ENCODE measurements at places on chromosomes 12 and 14.

DNA sequence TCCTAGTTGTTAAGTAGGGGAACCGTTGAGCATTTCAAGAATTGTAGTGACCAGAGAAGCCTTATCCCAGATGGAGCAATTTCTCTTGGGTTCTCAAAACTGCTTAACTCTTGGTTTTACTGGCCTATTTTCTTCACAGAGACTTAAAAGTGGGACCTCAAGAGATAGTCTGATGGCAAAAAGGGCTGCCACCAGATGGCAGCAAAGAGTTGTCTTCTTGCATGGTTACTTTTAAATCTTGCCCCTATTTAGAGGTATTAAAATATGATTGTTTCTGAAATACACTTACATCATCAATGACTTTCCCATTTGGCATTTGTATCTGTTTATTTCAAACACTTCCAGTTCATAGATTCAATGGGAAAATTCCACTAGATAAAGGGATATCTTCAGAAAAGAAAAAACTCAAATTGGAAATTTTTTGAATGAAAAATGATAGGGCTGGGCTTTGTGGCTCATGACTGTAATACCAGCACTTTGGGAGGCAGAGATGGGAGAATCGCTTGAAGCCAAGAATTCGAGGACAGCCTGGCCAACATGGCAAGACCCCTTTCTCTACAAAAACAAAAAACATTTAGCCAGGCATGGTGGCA lies 69.9 kb upstream of the CNTN1 start:
- peak; percentile 9 for DNase-seq

GRCh38 chr14:85947461-85948139 lies 417.7 kb downstream of the FLRT2 start:
- no peak for DNase-seq

DNA sequence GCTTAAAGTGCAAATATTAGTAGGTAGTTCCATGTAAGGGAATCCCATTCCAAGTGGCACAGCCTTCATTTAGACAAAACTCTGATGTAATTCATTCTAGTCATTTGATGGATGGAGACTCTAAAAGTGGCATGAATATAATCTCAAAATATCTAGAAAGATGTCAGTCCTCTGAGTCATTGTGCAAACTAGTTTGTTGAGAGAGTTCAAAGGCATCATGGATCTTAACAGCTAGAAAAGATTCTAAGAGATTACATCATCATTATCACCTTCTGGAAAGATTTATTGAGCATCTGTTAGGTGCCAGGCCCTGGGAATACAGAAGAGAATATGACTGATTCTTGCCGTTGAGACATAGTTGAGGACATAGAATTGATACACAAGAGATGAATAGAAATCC lies 30.7 kb downstream of the CRADD start:
- peak; percentile 29 for DNase-seq

GRCh38 chr12:110174373-110174996 lies 50.3 kb downstream of the IFT81 start:
- no peak for DNase-seq

DNA sequence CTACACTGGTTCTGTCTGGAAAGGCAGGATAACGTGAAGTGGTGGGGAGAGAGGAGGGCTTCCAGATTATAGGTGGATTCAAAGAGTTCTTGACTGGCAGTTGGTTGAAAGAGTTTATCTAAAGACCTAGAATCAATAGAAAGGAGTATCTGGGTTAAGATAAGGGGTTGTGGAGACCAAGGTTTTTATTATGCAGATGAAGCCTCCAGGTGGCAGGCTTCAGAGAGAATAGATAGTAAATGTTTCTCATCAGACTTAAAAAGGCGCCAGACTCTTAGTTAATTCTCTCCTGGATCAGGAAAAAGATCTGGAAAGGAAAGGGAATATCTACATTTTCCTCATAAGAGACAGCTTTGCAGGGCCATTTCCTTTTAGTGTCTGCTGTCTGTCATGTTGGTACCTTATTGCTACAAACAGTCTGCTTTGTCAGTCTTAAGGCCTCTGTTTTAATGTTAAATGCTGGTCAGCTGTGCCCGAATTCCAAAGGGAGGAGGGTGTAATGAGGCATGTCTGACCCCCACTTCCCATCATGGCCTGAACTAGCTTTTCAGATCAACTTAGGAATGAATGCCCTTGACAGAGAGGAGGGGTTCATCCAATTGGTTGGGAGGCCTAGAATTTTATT lies 401.3 kb downstream of the FUT8 start:
- no peak for DNase-seq

DNA sequence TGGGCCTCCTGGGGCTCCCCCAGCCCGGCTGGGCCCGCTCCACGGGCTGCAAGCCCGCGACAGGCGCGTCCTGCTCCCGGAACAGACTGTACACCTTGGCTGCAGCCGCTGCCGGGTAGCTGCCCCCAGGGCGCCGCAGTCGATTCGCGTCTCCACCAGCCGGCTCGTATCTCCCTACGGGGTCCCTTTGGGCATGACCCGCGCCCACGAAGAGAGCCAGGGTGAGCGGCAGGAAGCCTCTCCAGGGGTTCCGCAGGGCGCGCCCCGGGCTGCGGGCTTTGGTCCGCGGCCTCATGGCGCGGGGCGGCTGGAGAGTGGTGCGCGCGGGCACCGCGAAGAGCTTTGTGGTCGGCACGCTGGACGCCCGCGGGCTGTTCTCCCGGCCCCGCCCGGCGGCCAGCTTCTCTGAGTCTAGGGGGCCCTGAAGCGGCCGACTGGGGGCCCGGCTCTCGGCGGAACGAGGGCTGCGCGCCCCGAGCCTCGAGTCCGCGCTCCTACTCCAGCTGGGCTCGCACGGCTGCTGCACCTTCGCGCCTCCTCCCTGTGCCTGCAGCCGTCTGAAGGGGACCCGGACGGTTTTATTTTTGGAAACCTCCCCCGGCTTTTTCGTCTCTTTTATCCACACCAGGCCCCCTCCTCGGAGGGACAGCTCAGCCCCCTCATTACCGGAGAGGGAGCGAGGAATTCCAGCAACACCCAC lies at the start of gene LTBP2:
Gene LTBP2, minus strand, starts transcription at position 588 of the 700 bp plus-strand sequence. Its CDS starts 293 bp downstream, at position 295.
- DNase-seq = no peak

DNA sequence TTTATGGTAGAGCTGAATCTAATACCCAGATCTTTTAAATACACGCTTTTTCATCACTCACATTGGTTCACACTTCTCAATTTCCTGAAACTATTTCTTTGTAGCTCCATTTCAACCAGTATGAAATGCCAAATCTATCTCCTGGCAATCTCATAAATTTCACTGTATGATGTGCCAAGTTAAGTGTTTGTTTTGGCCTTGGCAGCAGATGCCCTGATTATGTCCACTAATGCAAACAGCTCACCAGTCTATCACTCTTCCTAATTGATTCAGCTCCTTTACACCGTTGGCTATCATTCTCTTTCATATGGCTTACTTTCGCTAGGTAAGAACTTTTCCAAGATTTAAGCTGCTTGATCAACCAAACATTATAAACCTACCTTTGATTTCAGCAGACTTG lies 58.6 kb downstream of the ZFC3H1 start:
- DNase-seq = no peak

DNA sequence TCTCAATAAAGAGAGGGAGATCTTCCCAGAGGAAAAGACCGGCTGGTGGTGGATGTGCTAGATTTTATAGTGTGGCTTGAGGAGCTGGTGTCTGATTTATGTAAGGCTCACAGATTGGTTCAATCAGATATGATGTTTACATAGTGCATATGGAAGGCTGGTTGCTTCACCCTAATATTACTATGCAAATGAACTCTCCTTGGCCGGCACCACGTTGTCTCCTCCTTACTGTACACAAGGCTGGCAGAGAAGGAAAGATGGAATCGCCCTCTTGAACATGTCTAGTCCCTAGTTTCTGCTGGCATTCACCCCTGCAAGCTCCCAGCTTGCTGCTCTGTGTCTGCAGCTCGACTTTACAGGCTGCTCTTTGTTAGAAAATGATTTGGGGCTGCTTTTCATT lies 8.9 kb downstream of the FAM186A start:
- no peak for DNase-seq

GRCh38 chr14:35121026-35121886 lies 534 bp downstream of the PPP2R3C start:
- no peak for DNase-seq

- peak; percentile 85 for DNase-seq
These were observed at the start of gene EP400 for GRCh38 chr12:131949431-131950181. Gene EP400 (plus strand): TSS chr12:131949942. CDS start chr12:131960620, 10,678 bp downstream.

DNA sequence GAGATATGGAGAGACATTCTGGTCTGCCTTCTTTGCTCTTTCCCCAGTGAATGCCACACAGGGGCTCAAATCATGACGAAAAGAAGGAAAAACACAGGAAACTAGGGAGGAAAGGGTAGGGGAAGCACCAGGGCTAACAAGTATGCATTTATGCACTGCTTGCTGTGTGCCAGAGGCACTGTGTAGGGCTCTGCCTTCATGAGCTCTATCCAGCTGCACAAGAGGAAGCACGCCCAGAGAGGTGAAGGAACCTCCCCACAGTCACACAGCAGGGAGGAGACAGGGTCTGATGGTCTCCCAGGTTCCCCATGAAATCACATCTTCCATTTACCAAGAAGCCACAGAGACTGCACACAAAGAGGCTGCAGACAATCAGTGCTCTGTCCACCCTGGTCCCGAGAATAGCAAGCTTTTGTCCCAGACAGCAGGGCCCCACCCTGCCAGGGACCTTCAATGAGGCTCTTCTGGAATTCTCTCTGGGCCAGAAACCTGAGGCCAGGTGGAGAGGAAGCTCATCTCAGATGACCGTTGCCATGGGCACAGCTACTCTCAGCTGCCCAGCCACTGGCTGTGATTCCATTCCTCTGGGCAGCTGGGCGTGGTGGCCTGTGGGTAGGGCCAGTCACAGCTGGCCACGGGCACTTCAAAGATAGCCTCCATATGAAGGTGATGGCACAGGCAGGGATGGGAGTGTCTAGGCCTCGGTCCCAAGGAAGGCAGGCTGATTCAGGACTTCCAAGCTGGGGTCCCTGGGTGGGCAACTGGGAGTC lies 7.3 kb upstream of the TRPV4 start:
- DNase-seq = no peak

DNA sequence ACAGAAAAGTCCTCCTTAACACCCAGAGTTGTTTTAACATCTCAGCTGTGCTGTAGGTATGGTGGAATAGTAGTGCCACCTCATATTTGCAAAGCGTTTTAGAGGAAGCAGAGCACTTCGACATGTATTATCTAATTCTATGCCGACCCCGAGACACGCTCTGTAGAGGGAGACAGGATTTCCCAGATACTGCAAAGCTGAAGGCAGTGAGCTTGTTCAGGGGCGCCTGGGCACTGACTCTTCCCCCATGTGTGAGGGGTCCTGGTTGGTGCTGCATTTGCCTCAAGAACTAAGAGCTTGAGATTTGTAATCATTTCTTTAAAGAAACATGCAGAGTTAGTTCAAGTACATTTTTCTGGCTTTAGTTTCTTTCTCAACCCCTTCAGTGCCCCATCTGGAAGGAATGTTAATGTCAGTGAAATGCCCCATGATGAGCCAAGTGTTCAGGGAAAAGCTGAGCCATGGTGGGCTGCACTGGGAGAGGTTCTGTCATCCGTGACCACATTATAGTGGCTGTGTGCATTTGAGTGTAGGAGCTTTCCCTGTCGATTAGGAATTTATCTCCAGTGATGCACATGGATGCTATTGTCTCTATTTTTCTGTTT lies 66.3 kb downstream of the MBIP start:
- no peak for DNase-seq

- no peak for DNase-seq
These were observed 26.8 kb downstream of the RFLNA start for GRCh38 chr12:124321556-124322270.

DNA sequence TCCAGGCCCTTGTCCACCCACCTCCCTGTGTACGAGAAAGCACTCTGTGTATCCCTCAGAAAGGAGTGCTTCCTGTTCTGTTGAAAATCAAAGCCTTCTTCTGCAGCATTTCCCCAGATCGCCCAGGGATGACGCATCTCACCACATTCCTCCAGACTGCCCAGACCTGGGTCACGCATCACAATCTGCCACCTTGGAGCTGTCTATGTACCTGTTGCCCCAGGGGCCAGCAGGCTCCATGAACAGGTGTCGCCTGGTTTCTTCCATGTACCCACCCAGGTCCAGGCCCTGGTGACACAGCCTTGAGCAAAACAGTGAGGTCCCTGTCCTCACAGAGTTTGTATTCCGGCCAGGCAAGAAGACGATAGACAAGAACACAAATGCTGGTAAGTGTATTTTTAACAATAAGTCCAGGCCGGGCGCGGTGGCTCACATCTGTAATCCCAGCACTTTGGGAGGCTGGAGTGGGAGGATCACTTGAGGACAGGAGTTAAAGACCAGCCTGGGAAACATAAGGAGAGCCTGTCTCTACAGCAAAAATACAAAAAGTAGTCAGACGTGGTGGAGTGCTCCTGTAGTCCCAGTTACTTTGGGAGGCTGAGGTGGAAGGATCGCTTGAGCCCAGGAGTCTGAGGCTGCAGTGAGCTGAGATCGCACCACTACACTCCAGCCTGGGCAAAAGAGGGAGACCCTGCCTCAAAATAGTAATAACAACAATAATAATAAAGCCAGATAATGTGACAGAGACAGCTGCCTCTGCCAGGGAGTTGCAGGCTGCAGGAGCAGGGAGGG lies 6.8 kb upstream of the PPP1R13B start:
- DNase-seq = no peak

DNA sequence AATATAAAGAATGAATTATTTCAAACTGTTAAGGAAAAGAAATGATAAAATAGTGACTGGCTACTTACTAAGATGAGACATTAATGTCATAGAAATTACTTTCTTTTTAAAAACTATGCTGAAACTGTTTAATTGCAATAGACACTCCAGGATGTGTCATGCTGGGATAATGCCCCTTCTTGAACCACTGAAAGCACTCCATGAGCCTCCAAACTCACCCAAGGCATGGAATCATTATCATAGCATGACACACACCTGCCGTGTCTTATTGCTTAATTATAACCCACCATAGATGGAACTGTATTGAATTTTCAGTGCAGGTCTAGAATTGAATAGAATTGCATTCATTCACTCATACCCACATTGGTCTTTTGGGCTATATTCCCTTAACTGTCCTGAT lies 4.3 kb downstream of the MBIP start:
- no peak for DNase-seq

- DNase-seq = peak; percentile 86
These were observed 11.3 kb downstream of the RARG start for GRCh38 chr12:53220694-53221202.

DNA sequence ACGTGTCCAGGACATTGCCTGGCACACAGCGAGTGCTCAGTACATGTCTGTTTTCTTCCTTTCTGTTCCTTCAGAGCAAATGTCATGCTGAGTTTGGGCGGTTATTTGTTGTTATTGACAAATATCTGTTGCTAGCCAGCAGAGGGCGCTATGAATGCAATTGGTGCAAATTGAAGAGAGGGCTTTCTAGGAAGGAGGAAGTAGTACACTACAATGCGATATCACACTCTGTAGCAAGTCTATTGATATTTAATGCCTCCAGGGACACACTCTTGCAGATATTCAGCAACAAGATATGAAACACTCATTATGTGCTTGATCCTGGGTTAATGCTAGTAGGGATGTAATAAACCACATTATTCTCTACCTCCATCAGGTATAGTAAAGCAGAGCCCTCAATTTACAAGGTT lies 267.3 kb upstream of the SRRM4 start:
- DNase-seq = no peak

DNA sequence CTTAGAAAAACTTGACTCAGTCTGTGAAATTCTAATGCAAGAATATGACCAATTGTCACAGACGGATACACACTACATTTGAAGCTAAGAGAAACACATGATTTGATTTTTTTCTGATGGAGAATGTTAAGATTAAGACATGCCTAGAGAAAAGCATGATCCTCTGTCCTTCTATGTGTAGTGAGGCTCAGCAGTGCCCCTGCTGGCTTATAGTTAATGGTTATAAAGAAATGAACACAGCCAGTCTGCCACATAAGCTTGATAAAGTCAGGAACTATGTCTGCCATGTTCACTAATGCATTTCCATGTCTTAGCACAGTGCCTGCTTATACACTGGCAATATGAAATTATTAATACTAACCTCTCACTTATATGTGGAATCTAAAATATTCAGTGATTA lies 168.1 kb upstream of the DAAM1 start:
- no peak for DNase-seq
